NCI-H524 (cell line): ENCODE measurements at places on chromosomes 11 and 22.

- DNase-seq = no peak
Measured at GRCh38 chr11:108647387-108647700, 17.5 kb upstream of the DDX10 start.

DNA sequence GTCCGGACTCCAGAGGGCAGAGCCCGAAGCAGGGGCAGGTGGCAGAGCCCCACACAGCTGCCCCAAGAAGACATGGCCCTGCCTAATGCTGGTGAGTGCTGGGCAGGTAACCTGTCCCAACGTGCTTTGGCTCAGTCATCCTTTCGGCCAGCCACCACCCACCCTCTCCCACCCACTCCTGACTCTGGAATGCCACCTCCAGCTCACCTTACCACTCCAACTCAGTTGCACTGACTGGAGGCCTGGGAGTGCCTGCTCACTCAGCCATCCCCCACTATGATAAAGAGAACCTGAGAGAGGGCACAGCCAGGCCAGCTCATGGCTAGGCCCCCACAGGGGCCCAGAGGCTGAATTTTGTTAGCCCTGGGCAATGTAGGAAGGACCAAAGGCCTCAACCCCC is 53.8 kb upstream of the MPEG1 start:
- no peak for DNase-seq

- DNase-seq = no peak
Measured at GRCh38 chr11:60367009-60367408, 11.3 kb upstream of the MS4A7 start.

GRCh38 chr22:25012741-25013143 is 60.2 kb downstream of the KIAA1671 start:
- no peak for DNase-seq

GRCh38 chr22:20437613-20438426 is at the start of gene SCARF2:
Gene SCARF2, minus strand, starts transcription at chr22:20437825. Its CDS starts 71 bp downstream, at chr22:20437754.
- DNase-seq = no peak

- no peak for DNase-seq
Measured at GRCh38 chr11:120136356-120136755, 1.6 kb downstream of the TRIM29 start.

- peak; percentile 69 for DNase-seq
Measured at GRCh38 chr11:30488304-30488998, 97.7 kb downstream of the MPPED2 start.

GRCh38 chr22:45286854-45287551 is 2.3 kb downstream of the UPK3A start:
- DNase-seq = no peak

- peak; percentile 52 for DNase-seq
Measured at GRCh38 chr11:94521684-94522083, 9.4 kb downstream of the C11orf97 start.

- peak; percentile 46 for DNase-seq
Measured at GRCh38 chr11:824292-824880, 3.3 kb upstream of the CRACR2B start.

DNA sequence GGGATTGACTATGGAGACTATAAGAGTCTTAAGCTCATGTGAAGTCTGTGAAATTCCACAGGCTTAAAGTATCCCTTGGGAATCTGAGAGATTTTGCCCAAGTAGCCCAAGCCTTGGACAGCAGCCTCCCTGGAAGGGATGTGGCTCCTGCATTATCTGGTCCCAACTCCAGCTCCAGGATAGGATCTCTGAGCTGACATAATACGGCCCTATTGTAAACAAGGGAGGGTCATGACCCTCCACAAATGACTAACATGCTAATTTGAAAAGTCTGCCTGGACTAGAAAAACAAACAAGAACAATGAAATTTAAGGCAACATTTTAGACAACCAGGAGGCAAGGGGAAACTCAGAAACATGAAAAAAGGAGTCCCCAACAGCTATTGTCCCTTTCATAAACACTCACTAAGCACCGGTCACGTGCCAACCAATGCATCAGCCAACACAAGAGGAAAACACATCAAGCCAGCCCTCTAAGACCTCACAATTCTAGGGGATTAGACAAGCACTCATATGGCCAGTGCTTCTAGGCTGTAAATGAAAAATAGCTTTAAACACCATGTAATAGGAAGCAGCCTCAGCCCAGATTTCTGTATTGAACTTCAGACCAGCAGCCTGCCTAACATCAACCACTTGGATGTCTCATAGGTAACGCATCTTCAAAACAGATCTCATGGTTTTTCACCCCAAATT is 101.2 kb upstream of the TIMP3 start:
- no peak for DNase-seq

DNA sequence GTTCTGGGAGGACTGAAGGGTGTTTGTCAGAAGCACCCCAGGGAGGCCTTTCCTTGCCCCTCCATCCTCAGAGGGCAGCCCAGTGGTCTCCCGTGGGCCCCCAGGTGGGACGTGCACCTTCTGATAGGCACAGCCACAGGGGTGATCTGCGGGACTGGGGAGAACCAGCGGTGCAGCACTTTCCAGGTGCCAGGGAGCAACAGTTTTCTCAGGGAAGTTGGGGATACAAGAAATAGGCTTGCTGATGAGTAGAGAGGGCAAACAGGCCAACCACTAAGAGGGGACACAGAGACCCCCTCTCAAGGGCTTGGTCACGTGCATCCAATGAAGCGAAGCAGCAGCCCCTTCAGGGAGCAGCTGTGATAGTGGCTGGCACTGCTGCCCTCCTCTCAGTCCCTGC is 107.1 kb upstream of the BID start:
- DNase-seq = no peak

DNA sequence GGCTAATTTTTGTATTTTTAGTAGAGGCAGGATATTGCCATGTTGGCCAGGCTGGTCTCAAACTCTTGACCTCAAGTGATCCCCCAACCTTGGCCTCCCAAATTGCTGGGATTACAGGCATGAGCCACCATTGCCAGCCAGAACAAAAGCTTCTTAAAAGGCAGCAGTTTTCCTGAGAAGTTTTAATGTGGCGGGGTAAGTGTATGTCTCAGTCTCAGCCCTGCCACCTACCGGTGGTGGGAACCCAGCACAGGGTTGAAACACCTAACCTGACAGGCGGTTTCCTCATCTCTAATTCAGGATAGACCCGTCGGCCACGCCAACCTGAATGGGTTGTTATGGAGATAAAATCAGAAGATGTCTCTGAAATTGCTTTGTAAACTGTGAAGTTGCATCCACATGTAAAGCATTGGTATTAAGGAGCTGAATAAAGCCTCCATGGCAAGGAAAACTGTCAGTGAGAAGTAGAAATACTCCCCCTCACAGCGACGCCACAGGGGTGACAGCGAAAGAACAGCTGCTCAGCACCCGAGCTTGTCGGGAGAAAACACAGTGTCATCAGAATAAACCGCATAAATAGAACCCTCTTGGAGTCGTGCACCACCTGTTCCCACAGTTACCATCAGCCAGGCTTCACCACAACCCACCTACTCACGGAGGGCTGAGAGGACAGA is 165.9 kb upstream of the NCAM1 start:
- DNase-seq = peak; percentile 79

DNA sequence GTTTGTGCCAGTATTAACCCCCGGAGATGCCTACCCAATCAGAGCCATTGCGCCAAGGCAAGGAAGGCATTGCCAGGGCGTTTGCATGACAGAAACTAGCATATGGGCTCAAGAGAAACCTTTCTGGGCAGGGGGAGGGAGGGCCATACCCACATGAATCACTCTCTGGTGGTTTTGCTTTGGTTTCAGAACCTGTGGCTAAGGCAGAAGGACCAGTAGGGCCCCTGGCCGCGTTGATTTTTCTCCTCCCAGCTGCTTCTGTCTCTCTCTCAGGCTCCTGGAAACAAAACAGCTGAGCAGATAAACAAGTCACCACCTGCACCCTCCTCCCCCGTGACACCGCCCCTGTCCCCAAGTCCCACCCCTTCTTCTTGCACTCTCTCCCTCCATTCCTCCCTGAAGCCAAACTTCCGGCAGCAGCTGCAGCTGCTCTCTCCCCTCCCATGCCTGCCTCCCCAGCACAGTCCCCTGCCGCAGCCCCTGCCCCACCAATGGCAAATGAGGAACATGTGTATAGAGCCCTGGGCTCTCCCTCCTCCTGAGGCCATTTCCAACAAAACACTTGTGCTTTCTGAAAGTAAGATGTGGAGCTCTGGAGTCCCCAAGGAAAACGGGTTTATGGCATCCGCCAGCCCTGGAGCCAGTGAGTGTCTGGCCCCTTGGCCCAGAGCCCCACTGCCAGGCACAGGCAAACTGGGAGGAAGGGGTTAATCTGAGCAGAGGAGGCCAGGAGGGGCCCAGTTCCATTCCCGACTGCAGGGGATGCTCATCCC is 39.0 kb upstream of the ADA2 start:
- peak; percentile 97 for DNase-seq
